Endothelial cell (in vitro differentiated cells): ENCODE measurements at places on chromosomes 4 and X. TPM values are rescaled to one million over a fixed set of nuclear protein-coding genes. Genes with fewer than 3 reads are reported as not detected.
A peak's percentile ranks its signal among the peaks of the same experiment; 100 is the strongest.

Gene WNK3
- 12.5 TPM for total RNA-seq

DNA sequence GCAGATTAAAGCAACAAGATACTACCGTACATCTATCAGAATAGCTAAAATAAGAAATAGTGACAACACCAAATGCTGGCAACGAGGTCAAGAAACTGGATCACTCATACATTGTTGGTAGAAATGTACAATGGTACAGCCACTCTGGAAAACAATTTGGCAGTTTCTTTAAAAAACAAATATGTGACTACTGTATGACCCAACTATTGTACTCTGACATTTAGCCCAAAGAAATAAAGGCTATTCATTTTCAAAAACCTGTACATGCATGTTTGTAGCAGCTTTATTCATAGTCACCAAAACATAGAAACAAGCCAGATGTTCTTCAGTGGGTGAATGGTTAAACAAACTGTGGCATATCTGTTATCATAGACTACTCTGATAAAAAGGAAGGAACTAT, 8.2 kb downstream of the CLCN3 start:
- DNase-seq, result no peak

- DNase-seq, result no peak
These were observed 55.1 kb downstream of the SPATA18 start for GRCh38 chr4:52106191-52106590.

Gene GABRG1
- total RNA-seq, result not detected

DNA sequence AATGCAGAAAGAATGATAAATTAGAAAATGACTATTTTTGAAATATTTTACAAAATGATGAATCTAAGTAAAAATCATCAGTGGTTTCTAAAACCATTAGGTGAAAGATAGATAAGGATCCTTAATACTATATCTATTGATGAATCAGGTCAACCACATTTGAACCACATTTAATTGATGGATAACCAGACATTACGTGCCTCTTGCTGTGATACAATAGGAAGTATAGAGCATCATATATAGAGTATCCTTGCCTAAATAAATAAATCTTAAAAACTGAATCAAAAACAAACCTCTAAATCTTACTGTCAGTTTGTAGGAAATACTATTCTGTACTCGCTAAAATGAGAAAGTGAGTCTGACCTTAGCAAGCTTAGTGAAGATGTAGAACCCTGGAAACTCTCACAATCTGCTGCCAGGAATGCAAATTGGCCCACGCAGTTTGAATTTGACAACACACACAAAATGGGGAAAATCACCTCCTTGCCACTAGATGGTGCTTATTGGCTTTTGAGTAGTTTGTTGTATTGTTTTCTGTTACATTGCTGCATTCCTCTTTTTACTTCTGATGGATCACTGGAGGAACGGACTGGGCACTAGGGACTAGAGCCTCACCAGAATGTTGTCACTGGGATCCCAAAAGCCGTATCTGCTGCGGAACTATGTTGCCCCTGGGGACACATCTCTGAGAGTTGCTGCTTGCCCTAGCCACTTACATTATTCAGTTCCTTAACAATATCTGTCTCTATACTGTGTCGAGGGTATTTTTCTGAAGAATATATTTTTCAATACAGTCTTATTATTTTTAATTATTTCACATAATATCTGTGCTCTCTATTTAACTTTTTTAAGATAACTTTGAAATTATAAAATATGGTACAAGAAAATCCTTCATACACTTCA, 25.4 kb upstream of the SLAIN2 start:
- DNase-seq, result peak; percentile 23

GRCh38 chr4:152185786-152186550, 349.9 kb downstream of the FBXW7 start:
- DNase-seq, result no peak

Gene TMEM271
- total RNA-seq, result not detected

DNA sequence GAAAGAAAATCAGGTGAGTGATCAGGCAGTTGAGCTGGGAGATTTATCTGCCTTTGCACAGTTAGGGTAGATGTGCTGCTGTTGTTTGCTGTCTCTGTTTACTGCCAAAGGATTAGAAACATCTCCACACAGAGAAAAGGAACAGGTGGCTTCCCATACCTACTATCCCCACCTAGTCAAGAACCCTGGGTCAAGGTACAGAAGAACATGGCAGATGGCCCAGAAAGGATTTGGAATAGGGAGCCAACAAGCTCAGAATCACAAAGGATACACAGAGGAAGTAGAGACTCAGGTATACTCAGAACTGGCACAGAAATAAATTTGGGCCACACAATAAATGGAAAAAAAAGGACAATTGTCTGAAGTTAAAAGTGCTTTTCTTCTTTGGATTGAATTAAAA, 64.3 kb downstream of the TIGD2 start:
- no peak for DNase-seq

Gene MGARP
- not detected for total RNA-seq

DNA sequence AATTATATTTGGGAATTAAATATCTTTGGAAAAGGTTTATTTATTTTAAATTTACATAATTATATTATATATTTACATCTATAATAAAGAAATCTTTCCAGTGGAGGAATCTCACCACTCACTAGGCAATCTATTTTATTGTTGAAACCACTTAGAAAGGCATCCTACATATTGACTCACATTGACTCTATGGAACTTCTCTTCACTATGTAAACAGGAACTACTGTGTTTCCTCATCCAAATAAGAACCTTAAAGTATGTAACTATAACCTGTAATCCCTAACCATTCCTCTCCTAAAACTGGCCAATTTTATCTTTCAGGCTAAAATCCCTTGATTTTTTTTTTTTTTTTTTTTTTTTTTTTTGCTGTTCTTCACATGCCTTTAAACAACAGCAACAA, 268.7 kb downstream of the MAPK10 start:
- DNase-seq, result no peak

Gene ADAM29
- not detected for total RNA-seq

Gene GDI1
- 157 TPM for total RNA-seq

GRCh38 chr4:183903021-183903760, 1.9 kb upstream of the STOX2 start:
- DNase-seq, result no peak

- no peak for DNase-seq
These were observed 17.3 kb upstream of the FMR1 start for GRCh38 chrX:147894366-147894963.
